A172 (cell line): ENCODE measurements at places on chromosomes 1 and 21.
A peak's percentile ranks its signal among the peaks of the same experiment; 100 is the strongest.

DNA sequence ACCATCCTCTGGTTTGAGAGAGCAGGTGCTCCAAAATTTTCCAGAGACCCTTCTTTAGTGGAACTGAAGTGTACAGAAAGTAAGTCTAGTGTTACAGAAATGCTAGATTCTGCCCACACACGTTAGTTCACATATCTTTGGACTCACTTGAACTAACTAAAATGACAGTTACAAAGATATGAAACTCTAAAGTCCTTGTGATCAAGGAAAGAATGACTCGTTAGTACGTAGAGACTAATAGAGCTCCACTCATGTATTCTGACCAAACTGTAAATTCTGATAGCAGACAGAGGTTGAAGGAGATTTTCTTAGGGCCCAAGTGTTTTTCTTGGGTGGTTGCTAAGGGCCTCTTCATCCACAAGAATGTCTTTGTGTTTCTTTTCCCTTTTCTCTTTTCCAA, 491.5 kb upstream of the B3GALT2 start:
- no peak for DNase-seq

DNA sequence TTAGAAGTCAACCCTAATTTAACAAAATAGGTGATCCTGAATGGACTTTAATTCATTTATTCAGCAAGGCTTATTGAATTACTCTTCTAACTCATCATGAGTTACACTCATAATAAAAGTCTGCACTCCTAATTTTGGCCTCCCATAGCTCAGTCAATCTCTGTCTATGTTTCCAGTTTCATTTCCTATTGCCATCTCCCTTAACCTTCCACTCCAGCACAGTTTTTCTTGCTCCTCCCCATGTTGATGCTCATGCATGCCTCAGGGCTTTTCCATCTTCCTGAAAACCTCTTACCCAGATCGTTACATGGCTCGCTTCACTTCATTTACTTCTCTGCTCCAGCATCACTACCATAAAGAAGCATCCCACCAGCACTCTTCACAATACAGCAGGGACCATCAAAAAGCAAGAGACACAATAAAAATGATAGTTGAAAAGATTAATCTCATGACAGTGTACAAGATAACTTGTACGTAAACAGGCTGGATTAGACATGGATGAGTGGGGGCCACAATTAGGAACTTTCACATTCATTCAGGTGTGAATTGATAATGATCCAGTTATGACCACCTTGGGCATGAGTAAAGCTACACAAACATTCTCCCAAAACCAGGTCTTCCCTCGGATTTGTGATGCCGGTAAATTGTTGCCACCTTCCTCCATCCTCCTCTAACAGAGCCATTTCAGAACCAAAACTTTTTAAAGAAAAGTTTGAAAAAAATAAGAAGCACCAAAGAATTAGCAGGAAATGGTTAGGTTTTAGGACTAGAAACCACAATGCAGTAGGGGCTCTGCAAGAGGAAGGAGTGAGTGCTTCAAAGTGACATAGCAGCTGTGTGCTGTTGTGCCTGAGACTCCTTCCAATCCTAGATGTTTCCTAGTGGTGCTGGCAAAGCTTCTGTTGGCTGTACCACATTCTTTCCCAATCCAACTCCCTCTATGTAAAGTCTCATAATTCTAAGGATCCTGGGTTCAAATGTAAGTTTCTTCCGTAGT, 89.8 kb downstream of the OLFML2B start:
- no peak for DNase-seq

GRCh38 chr1:51313961-51314777, 16.2 kb downstream of the TTC39A start:
- peak; percentile 71 for DNase-seq

GRCh38 chr1:94017155-94017829, 103.7 kb downstream of the ABCA4 start:
- DNase-seq, result no peak

GRCh38 chr21:15282665-15283064, 217.9 kb upstream of the NRIP1 start:
- DNase-seq, result no peak

DNA sequence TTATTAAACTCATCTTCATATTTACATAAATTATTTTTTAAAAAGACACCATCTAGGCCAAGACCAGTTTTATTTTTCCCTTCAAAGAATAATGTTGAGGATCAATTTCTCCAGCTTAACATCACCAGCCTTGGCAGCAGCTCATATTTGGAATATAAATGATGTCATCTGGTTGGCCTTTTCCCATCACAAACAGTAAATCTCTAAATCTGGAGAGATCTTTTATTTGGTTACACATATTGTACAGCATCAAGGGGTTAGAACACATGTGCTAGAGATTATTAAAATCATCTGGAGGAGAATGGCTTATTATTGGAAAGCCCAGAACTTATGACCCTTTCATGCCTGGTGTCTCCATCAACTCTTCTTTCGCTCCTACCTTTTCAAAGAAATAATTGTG, 508.8 kb downstream of the PLPP3 start:
- no peak for DNase-seq

DNA sequence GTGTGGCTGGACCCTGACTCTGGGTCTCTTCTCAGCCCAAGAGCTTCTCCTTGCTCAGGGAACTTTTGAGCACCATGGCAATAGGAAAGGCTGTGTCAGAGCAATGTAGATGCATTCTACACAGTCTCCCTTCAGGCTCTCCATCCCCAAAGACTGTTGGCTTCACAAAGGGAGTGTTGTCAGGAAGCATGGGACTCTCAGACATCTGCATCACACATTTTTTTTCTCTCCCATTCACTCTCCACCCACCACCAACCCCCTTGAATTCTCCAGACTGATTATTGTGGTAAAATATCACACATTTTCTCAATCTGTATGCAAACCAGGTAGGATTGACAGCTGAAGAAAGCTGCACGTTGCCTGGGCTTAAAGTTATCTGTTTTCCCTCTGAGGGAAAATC, 105.4 kb upstream of the WARS2 start:
- no peak for DNase-seq

- DNase-seq, result peak; percentile 36
These were observed 45.9 kb downstream of the TRIM11 start for GRCh38 chr1:228360533-228361313.

DNA sequence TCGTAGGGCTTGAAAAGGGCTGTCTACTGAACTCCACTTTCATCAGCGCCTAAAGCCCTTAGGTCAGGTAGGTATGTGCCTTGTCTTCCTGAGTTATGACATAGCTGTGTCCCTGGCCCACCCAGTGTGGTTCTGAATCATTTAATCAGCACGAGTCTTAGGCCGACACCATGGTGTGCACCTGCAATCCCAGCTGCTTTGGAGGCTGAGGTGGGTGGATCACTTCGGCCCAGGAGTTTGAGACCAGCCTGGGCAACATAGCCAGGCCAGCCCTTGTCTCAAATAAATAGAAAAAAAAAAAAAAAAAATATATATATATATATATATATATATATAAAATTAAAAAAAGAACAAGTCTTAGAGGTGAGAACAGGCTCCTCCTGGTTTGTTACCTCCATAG, 15.8 kb downstream of the LRRC71 start:
- no peak for DNase-seq

- DNase-seq, result no peak
These were observed 50.1 kb downstream of the AKT3 start for GRCh38 chr1:243799908-243800307.

GRCh38 chr1:230940848-230941247, 37.8 kb downstream of the TTC13 start:
- no peak for DNase-seq

GRCh38 chr1:234475167-234475793, 3.7 kb downstream of the TARBP1 start:
- no peak for DNase-seq

DNA sequence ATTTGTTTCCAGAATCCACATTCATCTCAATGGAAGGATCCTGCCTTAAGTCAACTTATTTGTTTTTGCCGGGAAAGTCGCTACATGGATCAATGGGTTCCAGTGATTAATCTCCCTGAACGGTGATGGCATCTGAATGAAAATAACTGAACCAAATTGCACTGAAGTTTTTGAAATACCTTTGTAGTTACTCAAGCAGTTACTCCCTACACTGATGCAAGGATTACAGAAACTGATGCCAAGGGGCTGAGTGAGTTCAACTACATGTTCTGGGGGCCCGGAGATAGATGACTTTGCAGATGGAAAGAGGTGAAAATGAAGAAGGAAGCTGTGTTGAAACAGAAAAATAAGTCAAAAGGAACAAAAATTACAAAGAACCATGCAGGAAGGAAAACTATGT, 2.6 kb downstream of the GADD45A start:
- DNase-seq, result no peak

DNA sequence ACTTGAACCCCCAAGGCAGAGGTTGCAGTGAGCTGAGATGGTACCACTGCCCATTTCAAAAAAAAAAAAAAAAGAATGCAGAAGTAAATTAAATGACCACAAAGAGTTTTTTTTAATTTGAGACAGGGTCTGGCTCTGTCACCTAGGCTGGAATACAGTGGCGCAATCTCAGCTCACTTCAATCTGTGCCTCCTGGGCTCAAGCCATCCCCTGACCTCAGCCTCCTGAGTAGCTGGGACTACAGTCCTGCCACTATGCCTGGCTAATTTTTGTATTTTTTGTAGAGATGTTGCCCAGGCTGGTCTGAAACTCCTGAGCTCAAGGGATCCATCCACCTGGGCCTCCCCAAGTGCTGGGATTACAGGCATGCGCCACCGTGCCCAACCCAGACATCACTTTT, 20.2 kb upstream of the GPR157 start:
- no peak for DNase-seq

DNA sequence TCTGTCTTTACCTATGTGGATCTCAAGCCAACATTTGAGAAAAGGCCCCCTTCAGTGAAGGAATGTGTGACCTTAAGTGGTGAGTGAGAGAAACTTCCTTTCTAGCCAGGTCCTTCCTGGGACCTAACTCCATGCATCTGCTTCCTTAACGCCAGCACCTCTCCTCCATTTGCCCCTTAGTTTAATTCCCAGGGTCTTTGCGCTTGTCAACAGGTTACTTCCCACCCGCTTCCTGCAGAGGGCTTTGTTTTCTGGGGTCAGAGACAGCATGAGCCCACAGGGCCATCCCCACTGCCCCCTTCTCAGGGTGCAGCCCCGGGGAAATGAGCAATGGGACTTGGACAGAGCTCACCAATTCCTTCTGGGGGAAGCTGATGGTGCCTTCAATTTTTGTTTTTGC, 54.8 kb downstream of the EVA1C start:
- DNase-seq, result no peak

GRCh38 chr1:31497601-31498000, 78.7 kb upstream of the TINAGL1 start:
- no peak for DNase-seq

- peak; percentile 10 for DNase-seq
These were observed 52.4 kb upstream of the SYT14 start for GRCh38 chr1:209885403-209886218.

- no peak for DNase-seq
These were observed 108.1 kb downstream of the MAP3K21 start for GRCh38 chr1:233435622-233436021.

DNA sequence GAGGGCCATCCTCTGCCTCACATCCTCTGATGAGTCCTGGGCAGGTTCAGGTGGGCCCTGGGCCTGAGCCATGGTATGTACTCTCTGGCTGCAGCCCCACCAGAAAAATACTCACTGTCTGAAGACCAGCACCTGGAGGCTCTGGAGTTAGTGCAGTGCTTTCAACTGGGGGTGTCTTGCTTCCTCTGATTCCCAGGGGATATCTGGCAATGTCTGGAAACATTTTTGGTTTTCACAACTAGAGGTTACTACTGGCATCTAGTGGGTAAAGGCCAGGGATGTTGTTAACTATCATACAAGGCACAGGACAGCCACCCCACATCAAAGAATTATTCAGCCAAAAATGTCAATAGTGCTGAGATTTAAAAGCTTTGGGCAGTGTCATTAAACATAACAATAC, 152.7 kb downstream of the HIVEP3 start:
- no peak for DNase-seq

DNA sequence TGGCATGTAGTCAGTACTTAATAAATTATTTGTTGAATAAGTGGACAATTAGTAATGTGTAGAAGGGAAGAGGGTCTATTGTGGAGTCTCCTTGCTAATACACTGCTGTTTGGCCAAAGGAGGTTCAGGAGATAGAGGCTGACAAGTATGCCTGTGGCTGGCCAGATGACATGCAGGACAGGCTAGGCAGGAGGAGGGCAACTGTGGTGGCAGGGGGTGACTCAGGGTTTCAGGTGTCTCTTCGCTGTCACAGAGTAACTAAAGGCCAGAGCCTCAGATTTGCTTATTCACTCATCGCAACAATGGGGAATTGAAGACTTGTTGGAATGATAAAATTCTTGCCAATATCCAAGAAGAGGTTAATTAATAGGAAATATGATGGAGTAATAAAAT, 33.1 kb downstream of the THRAP3 start:
- DNase-seq, result no peak
